Tibial artery (tissue), 4 donors: ENCODE measurements at places on chromosomes 6 and 20.

GRCh38 chr20:3932277-3932676 lies 43.1 kb downstream of the PANK2 start:
- no peak for DNase-seq

DNA sequence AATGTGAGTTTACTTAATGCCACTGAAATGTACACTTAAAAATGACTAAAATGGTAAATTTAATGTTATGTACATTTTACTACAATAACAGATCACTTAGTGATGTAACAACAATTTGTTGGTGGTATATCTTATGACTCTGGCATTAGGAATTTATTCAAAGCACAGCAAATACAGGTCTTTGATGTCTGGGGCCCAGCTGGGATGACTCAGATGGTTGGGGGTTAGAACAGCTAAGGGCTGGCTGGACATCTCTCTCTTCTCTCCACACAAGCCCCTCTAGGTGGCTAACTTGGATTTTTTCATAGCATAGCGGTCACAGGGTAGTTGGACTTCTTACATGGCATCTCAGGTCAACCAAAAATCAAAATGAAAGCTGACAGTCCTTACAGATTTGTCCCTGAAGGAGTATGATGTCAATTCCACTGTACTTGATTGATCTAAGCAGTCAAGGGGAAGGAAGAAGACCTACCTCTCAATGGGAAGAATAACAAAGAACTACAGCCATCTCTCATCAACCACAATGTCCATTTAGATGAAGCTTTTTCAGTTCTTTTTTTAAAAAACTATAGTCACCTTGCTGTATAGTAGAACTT lies 37.5 kb upstream of the LCA5 start:
- DNase-seq = no peak

GRCh38 chr20:38227420-38228360 lies 32.8 kb downstream of the KIAA1755 start:
- peak; percentile 33 for DNase-seq

- no peak for DNase-seq
These were observed 428.7 kb upstream of the SOX4 start for GRCh38 chr6:21164768-21165326.

GRCh38 chr6:63465750-63466149 lies 106.5 kb upstream of the LOC128125822 start:
- no peak for DNase-seq

GRCh38 chr6:27693766-27694546 lies 218.2 kb downstream of the OR2B2 start:
- DNase-seq = no peak

DNA sequence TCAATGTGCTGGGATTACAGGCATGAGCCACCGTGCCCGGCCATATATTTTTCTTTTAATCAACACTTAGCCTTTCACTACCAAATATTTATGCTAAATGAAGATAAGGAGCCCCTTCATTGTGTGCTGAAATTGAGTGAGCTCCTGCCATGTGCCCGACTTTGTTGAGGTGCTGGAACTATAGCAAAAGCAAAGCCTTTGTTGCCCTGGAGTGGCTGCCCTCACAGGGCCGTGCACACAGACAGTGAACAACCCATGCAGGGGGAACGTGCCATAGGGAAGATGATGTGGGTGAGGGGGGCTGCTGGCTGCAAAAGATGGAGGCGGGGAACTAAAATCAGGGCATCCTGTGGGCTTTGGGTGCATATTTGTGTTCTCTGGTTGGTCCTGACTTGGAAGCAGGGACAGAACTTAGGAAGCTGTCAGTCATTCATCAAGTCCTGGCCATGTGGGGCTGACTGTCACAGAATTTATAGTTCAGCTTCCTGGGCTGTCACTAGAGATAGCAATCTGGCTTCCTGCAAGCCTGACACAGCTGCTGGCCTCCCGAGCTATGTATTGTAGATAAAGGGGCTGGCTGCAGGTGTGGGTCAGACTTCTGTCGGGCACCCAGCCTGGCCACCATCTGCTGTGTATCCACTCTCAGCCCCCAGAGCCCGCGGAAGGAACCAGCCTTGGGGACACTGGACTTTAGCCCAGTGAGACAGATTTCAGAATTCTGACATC lies 56.8 kb upstream of the MPC1 start:
- DNase-seq = no peak
